ENCODE measurements at places on chromosomes 4 and X.

DNA sequence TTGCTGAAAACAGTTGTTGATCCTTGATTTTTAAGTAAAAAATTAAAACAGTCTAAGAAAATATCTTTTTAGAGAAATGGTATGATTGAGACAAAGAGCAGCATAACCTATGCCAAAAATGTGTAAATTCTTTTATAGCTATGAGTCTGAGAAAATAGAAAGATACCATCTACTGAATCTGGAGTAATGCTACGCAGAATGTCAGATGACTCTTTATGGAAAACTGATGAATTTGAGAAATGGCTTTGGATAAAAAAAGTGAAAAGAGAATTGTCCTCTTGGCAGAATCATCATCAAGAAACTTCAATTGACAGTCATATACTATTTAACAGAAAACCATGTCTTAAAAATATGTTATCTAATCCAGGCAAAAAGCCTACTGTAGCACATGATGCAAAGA, 183.1 kb downstream of the FAT4 start:
- no peak for DNase-seq

- DNase-seq, result peak; percentile 54
These were observed 50.0 kb downstream of the TMA16 start for GRCh38 chr4:163544407-163545038.

- DNase-seq, result peak; percentile 39
These were observed 826.1 kb downstream of the STPG2 start for GRCh38 chr4:97317201-97317600.

DNA sequence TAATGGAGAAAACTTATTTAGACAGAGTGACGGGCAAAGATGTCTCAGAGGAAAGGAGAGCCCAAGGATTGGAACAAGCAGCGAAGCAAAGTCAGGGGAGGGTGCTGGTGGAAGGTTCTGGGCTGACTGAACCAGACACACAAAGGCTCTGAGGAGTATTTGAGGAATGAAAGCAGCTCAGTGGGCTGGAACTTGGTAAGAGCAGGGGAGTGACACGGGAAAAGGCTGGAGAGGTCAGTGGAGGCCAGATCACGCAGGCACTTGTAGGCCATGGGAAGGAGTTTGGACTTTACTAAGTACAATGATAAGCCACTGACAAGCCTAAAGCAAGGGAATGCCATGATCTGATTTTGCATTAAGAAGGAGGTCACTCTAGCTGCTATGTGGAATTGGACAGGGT, 71.4 kb downstream of the TSC22D3 start:
- DNase-seq, result no peak
